Placental pericyte (primary cell): ENCODE measurements at places on chromosomes 3 and 15. TPM values are rescaled to one million over a fixed set of nuclear protein-coding genes. Genes with fewer than 3 reads are reported as not detected.

Gene CCR4
- not detected in 2 replicates for total RNA-seq

Gene SYNPR
- not detected in 2 replicates for total RNA-seq

Gene TGM4
- total RNA-seq, result not detected in 2 replicates

Gene GPR27
- total RNA-seq, result under 0.01 TPM in 1 of 2 replicates, not detected in the other

Gene BUB1B
- total RNA-seq, result 3.3 and 45.2 TPM in 2 replicates

Gene GLDN
- 0.29 and 1.8 TPM in 2 replicates for total RNA-seq
